ENCODE measurements at places on chromosomes 16 and 17.
A peak's percentile ranks its signal among the peaks of the same experiment; 100 is the strongest.

- no peaks in the 10 kb centered on the region for H3K4me1 ChIP-seq
- H3K27ac ChIP-seq = no peak overlapping the region
- peak; percentile 11 for DNase-seq
- H3K27me3 ChIP-seq = no peaks in the 10 kb centered on the region
- H3K4me3 ChIP-seq = no peak overlapping the region
- H3K36me3 ChIP-seq = no peaks in the 10 kb centered on the region
Observed at GRCh38 chr16:59697761-59698160, 963.6 kb upstream of the GOT2 start.

- H3K27ac ChIP-seq = no peak overlapping the region
- no peaks in the 10 kb centered on the region for H3K4me1 ChIP-seq
- peaks cover 55% of the 10 kb centered on the region for H3K27me3 ChIP-seq
- H3K4me3 ChIP-seq = no peak overlapping the region
- no peaks in the 10 kb centered on the region for H3K36me3 ChIP-seq
Observed at GRCh38 chr17:47845716-47846075, 4.6 kb upstream of the SCRN2 start.

DNA sequence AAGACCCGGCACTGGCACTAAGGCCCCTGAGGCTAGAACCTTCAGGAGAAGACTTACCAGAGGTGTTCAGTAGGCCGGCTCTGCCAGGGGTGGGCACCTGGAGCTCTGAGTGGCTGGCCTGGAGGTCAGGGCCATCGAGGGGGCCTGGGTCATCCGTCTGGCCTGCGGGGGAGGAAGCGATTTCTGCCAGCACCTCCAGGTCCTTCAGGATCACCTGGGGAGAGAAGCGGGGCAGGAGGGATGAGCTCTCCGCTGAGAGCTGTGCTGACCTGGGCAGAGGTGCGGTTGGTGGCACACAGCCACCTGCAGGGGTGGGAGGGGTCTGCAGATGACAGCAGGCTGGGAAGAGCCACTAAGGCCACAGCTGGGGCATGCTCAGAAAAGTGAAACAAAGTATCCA is 56.6 kb downstream of the VAC14 start:
- H3K36me3 ChIP-seq = peaks cover 8% of the 10 kb centered on the region
- H3K27me3 ChIP-seq = no peaks in the 10 kb centered on the region
- peaks cover 47% of the 10 kb centered on the region for H3K4me1 ChIP-seq
- no peak overlapping the region for H3K4me3 ChIP-seq
- DNase-seq = no peak
- H3K27ac ChIP-seq = no peak overlapping the region

- DNase-seq = no peak
- no peak overlapping the region for H3K4me3 ChIP-seq
- no peak overlapping the region for H3K27ac ChIP-seq
- peaks cover 4% of the 10 kb centered on the region for H3K27me3 ChIP-seq
- no peaks in the 10 kb centered on the region for H3K4me1 ChIP-seq
Observed at GRCh38 chr16:71492786-71493185, 3.7 kb upstream of the ZNF19 start.

Measured in IMR-90 (cell line).